ENCODE measurements at places on chromosomes 12 and 14.

- DNase-seq: no peak
Measured at GRCh38 chr12:105524961-105525360, 194.5 kb downstream of the C12orf75 start.

DNA sequence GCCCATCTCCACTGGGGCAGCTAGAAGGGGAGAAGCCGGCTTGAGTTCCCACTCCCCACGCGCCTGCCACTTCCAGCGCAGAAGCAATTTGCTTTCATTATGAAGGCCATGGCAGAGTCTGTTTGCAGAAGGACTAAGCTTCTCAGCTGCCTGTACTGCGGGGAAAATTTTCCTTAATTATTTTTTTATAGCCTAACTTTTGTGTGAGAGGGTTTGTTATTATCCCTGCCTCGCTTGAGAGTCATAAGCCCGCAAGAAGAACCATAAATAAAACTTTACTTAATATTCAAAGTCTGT lies 56.0 kb upstream of the DLK1 start:
- no peak for DNase-seq

- no peak for DNase-seq
Measured at GRCh38 chr12:53766881-53767280, 15.1 kb upstream of the CISTR start.

DNA sequence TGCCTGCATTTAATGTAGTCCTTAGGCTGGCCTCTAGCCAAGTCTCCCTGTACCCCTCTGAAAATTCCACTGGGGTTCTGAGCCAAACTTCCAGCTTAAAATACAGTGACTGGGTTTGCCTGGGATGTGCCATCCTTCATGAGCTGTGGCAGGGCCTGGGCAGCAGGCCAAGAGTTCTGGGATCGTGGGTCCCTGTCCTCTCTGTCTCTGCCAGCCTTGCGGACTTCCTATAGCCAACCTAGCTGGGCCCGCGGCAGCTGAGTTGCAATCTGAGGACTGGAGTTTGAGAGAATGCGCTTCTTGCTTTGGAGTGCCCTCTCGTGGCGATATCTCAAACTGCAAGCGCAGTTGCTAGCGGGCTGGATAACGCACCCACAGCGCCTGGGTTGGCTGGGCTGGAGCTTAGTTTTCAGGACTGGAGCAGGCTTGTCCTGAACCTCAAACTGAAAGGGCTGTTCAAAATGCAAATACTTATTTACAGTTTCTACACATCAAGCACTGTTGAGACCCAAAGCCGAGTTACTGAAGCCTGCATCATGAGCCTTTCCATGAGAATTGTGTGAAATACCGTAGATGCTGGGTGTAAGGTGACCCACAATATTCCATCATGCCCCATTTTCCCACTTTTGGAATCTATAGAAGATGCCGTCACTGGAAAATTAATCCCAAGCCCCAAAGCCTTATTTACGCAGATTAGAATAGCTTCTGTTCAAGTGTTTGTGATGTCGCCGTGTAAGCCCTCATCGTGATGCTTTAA lies 7.3 kb upstream of the IFI27L2 start:
- peak; percentile 74 for DNase-seq

GRCh38 chr12:48061938-48062719 lies 43.8 kb downstream of the SENP1 start:
- no peak for DNase-seq

DNA sequence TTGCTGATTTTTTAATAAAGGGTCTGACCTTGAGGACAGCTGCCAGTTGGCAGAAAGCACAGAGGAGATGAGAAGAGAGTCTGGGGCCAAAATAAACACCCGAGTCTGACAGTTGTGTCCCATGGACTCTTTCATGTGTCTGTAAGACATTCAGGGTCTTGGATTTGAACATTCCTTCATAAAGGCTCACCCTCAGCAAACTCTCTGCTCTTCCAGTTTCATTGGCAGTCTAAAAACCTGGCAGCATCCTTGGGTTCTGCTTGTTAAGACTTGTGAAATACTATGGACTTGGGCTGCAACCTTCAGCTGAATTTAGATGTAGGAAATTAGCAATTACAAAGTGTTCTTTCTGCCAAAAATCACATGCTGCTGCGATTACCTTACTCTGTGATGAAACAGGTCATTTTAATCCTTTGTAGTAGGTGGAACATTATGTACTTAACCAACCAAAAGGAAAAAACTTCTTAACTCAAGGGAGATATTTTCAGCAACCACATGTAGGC lies 32.0 kb upstream of the LMNTD1 start:
- DNase-seq: no peak

- DNase-seq: no peak
Measured at GRCh38 chr12:68609998-68610369, 715 bp upstream of the RAP1B start.

- DNase-seq: no peak
Measured at GRCh38 chr12:115859231-115859630, 418.3 kb downstream of the MED13L start.

All from stimulated activated CD8-positive, alpha-beta memory T cell treated with anti-CD3 and anti-CD28 coated beads, Interleukin-7, amount 100 ng/mL, for 24 hours (primary cell).